ENCODE measurements at places on chromosomes 7 and 10.

GRCh38 chr10:108749042-108749441 is 1174.3 kb downstream of the XPNPEP1 start:
- no peak for DNase-seq

- DNase-seq = no peak
Observed at GRCh38 chr7:39095875-39096619, 118.3 kb downstream of the POU6F2 start.

DNA sequence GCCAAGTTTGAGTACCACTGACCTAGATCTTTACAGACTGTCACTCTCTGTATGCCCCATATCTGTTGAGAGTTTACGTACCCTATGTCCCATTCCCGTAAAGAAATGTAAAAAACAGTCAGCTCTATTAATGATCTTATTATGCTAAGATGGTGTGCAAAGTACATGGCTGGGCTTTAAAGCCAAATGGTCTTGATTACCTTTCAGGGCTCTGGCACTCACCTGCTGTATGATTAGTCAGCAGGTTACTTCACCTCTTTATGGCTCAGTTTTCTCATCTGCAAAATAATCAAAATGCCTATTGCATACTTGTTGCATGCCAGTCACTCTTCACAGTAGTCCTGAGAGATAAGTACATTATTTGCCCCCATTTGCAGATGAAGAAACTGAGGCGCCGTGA is 54.2 kb downstream of the LHFPL3 start:
- DNase-seq = no peak

GRCh38 chr10:78359640-78360091 is 326.0 kb downstream of the RPS24 start:
- peak; percentile 67 for DNase-seq

DNA sequence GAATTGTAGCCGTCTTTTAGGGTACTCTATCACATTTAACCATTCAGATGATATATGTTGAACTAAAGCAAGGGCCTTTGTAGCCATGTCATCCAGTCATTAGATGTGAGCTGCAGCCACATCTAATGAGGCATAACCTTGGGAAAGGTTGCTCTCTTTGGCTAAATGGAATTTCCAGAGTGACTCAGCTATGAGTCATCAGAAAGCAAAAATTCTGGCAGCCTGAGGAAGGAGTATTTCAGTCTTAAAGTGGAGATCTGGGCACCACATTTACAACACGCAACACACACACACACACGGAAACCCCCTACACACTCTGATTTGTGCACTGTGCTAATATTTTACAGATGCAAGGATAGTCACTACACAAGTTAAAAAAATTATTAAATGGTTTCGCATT is 176.9 kb upstream of the ZWINT start:
- no peak for DNase-seq

GRCh38 chr10:29737074-29737593 is 102.4 kb upstream of the SVIL start:
- peak; percentile 68 for DNase-seq

DNA sequence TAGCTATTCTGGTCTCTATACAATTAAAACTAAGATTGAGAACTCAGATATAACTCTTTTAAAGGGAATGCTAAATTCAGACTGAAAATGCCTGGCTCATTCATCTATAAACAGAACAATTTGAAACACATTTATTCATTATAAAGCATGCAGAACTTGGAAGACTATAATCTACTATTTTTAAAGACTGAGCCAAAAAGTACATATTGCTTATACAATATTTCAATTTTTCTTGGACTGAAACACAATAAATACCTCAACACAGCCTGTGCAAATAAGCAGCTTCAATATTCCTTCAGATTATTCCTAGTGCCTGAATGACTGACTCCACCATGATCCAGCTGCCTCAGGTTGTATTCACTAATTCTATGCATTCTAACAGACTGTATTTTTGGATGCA is 15.5 kb upstream of the PHYH start:
- no peak for DNase-seq

DNA sequence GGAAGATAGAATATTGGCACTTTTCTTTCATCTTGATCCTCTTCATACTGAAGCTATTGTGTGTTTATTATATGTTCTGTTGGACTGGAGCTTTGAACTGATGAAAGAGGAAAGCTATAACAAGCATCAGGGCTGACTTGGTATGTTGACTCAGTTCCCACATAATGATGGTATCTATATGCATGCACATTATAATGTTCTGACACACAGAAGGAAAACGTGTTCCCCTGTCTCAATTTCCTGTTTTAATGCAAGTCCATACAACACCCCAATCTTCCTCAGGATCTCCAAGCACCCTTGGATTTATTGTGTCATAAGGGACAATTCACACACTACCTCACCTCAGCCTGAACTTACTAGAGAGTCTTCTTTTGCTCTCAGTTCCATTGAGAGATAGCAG is 8.3 kb upstream of the WASL start:
- no peak for DNase-seq

DNA sequence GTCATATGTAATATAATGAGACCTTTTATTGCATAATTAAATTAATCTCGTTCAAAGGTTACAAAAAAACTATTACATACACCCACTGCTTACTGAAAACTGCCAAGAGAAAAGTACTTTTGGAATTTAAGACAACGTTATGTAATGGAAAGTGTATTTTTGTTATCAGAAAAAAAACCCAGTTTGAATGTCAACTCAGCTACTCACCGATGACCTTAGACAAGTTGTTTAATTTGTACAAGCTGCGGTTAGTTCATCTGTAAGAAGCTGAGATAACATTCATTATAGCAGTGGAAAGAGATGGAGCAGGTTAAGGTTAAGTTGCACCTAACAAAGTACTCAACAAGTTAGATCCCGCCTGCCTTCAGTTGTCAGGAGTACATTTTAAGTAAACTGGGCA is 1.1 kb downstream of the PSMA2 start:
- no peak for DNase-seq

DNA sequence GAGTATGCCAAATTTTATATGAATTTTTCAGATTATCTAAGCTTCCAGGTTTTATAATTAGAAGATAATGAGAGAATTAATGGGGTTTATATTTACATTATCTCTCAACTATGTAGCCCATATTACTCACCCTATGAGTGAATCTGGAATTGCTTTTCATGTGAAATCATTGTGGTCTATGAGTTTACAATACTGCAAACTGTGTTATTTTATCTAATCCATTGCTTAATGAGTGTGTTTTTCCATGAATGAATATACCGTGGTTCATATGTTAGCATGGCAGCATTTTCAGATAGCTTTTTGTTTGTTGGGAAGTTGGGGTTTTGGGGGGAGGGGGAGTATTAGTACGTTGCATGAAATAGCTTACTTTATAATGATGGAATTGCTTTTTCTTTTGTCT is 44.5 kb downstream of the FGFBP3 start:
- DNase-seq = no peak

Data from uterus (tissue), 4 donors.